Activated CD4-positive, alpha-beta memory T cell treated with anti-CD3 and anti-CD28 coated beads for 36 hours (primary cell): ENCODE measurements at places on chromosomes 5 and 9. TPM values are rescaled to one million over a fixed set of nuclear protein-coding genes. Genes with fewer than 3 reads are reported as not detected.
A peak's percentile ranks its signal among the peaks of the same experiment; 100 is the strongest.

DNA sequence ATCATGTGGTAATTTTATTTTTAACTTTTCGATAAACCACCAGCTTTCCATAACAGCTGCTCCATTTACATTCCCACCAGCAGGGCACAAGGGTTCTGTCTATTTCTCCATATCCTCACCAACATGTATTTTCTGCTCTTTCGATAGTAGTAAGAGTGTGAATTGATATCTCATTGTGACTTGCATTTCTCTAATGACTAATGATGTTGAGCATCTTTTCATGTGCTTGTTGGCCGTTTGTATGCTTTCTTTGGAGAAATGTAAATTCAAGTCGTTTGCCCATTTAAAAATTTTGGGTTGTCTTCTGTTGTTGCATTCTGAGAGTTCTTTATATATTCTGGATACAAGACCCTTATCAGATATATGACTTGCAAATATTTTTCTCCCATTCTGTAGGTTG lies 45.9 kb downstream of the PSD2 start:
- H3K4me1 ChIP-seq = no peaks in the 10 kb centered on the region
- DNase-seq = no peak
- H3K27ac ChIP-seq = no peak overlapping the region
- H3K36me3 ChIP-seq = no peaks in the 10 kb centered on the region

DNA sequence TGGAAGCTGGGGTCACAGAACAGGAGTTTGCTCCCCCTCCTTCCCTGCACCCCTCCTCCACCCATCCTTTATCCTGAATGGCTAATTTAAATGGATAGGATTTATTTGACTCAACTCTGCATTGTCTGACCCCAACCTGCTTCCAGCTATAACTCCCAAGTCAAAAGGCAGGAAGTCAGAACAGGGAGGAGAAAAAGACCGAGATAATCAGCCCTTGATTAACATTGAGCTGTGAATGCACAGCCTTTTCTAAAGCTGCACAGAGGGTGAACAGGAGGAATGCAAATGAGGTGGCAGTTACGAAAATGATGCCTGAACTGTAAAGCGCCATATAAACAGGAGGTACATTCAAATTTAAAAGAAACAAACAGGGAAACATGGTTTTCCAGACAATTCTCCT lies 152.8 kb downstream of the SPOCK1 start:
- no peak for DNase-seq
- H3K36me3 ChIP-seq = no peaks in the 10 kb centered on the region
- H3K4me1 ChIP-seq = no peaks in the 10 kb centered on the region
- no peak overlapping the region for H3K4me3 ChIP-seq
- peaks cover 3% of the 10 kb centered on the region for H3K27me3 ChIP-seq

- no peaks in the 10 kb centered on the region for H3K36me3 ChIP-seq
- DNase-seq = no peak
- H3K4me1 ChIP-seq = no peaks in the 10 kb centered on the region
- peaks cover 3% of the 10 kb centered on the region for H3K27me3 ChIP-seq
- H3K27ac ChIP-seq = no peak overlapping the region
- H3K4me3 ChIP-seq = no peak overlapping the region
Measured at GRCh38 chr5:173451651-173452050, 123.4 kb upstream of the STC2 start.

GRCh38 chr5:107812570-107813141 lies 141.9 kb upstream of the EFNA5 start:
- no peaks in the 10 kb centered on the region for H3K4me1 ChIP-seq
- no peaks in the 10 kb centered on the region for H3K27me3 ChIP-seq
- no peak for DNase-seq
- no peak overlapping the region for H3K27ac ChIP-seq
- H3K4me3 ChIP-seq = no peak overlapping the region

GRCh38 chr5:119290607-119291006 lies 65.2 kb upstream of the TNFAIP8 start:
- DNase-seq = no peak
- H3K4me1 ChIP-seq = peaks cover 82% of the 10 kb centered on the region
- H3K27ac ChIP-seq = peak overlapping the region; percentile 93
- H3K4me3 ChIP-seq = peak overlapping the region; percentile 28

- H3K36me3 ChIP-seq = no peaks in the 10 kb centered on the region
- no peaks in the 10 kb centered on the region for H3K27me3 ChIP-seq
- peaks cover 15% of the 10 kb centered on the region for H3K4me1 ChIP-seq
- DNase-seq = no peak
- no peak overlapping the region for H3K4me3 ChIP-seq
Measured at GRCh38 chr9:19748278-19749126, 40.3 kb downstream of the SLC24A2 start.

- no peak overlapping the region for H3K4me3 ChIP-seq
- no peak overlapping the region for H3K27ac ChIP-seq
- H3K27me3 ChIP-seq = no peaks in the 10 kb centered on the region
Measured at GRCh38 chr9:75231167-75231566, 142.9 kb downstream of the OSTF1 start.

DNA sequence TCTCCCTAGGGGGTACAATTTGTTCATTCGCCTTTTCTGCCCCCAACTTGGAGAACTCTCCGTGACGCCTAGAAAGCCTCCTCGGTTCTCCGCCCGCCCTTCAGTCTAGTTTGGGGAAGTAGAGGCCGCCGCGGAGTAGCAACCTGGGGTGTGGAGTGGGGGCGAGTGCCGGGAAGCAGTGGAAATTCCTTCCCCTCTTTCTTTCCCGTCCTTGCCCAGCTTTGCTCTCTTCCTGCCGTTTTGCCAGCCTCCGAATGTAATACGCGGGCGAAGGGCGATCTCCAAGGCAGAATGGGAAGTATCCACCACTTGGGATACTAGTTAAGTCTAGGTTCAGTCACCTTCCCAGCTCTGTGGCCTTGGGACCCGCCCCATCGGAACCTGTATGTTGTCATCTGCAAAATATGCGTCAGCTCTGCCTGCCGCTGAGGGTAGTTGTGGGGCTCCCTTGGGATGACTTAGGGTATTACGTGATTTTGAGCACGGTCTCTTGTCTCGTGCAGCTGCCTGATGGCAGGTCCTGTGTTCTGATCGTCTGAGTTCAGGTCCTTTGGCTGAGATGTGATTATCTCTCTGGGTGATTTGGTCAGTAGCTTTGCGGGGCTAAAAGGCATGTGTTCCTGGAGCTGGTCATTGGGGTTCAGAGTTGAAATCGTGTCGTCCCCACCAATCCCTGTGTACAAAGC lies 724 bp downstream of the PAM start:
- H3K27me3 ChIP-seq = peaks cover 7% of the 10 kb centered on the region
- peak overlapping the region; percentile 91 for H3K4me3 ChIP-seq
- peak; percentile 87 for DNase-seq
- H3K36me3 ChIP-seq = peaks cover 4% of the 10 kb centered on the region

- no peak for DNase-seq
- H3K27ac ChIP-seq = no peak overlapping the region
- H3K36me3 ChIP-seq = peaks cover 9% of the 10 kb centered on the region
Measured at GRCh38 chr5:93995126-93995621, 253.8 kb upstream of the POU5F2 start.

ZNF883 gene
- 0.22 TPM for total RNA-seq

DNA sequence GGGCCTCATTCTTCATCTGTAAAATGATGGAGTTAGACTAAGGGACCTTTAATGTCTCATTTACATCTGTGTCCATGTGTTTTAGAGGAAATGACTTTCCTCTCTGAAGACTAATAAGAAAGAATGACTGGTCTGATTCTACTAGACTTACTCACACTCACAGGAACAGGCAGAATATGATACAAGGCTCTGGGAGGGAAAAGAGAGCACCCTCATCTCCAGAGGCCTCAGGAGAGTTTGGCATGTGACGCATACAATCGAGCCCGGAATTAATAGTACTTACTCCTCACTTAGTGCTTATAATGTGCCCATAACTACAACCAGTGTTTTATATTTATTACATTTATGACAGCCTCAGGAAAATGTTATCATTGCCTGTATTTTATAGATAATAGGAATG lies 608.7 kb downstream of the KCTD16 start:
- no peak overlapping the region for H3K27ac ChIP-seq
- no peaks in the 10 kb centered on the region for H3K4me1 ChIP-seq
- H3K27me3 ChIP-seq = no peaks in the 10 kb centered on the region
- H3K4me3 ChIP-seq = no peak overlapping the region
- no peaks in the 10 kb centered on the region for H3K36me3 ChIP-seq

FAM78A gene
- 36.2 TPM for total RNA-seq

DNA sequence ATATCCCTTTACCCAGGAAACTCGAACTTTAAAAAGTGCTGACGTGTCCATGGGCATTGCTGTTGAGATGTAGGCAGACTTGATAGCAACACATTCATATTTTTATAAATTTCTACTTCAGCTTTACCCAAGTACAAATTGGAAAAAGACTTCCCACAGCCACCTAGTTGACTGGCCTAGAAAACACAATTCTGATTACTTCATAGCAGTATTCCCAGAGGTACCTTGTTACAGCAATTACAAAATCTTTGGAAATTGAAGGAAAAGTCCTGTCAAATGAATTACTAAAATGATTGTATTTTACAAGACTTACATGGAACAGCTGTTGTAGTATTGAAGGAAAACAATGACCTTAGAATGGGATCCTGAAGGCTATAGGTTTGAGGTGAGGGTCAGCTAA lies 130.7 kb upstream of the NREP start:
- no peak for DNase-seq
- H3K4me3 ChIP-seq = no peak overlapping the region
- no peaks in the 10 kb centered on the region for H3K4me1 ChIP-seq
- no peak overlapping the region for H3K27ac ChIP-seq
- H3K36me3 ChIP-seq = no peaks in the 10 kb centered on the region
- H3K27me3 ChIP-seq = no peaks in the 10 kb centered on the region

- DNase-seq = no peak
- no peaks in the 10 kb centered on the region for H3K4me1 ChIP-seq
- no peak overlapping the region for H3K27ac ChIP-seq
- no peak overlapping the region for H3K4me3 ChIP-seq
Measured at GRCh38 chr5:148746826-148747535, 79.4 kb upstream of the ADRB2 start.

DNA sequence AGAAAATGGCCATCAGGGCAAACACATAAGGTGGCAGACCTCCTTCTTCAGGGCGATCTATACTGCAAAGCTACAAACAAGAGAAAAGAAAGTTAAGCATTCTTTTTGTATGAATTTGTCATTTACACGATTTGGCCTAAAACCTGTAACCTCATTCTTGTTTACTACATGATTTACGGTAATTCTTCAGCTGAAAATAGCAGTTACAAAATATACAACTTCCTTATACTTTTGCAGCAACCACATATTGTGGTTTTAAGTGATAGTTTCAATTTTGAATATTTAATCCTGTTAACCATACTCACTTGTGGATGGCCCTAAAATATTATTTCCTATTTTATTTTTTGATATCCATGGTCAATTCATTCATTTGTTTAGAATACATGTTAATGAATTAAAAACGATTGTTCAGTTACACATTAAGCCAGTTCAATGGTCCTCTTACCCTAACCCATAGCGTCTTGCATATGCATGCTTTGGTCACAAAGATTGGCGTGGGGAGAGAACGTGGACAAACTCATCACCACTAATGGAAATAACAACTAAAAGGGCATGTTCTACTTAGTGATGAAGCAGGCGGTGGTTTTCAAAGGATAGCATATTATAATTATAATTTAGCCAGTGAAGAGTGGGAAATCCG lies 16.6 kb downstream of the TUT7 start:
- H3K27me3 ChIP-seq = no peaks in the 10 kb centered on the region
- H3K4me1 ChIP-seq = peaks cover 49% of the 10 kb centered on the region
- DNase-seq = no peak
- no peak overlapping the region for H3K27ac ChIP-seq
- peak overlapping the region; percentile 36 for H3K4me3 ChIP-seq

DNA sequence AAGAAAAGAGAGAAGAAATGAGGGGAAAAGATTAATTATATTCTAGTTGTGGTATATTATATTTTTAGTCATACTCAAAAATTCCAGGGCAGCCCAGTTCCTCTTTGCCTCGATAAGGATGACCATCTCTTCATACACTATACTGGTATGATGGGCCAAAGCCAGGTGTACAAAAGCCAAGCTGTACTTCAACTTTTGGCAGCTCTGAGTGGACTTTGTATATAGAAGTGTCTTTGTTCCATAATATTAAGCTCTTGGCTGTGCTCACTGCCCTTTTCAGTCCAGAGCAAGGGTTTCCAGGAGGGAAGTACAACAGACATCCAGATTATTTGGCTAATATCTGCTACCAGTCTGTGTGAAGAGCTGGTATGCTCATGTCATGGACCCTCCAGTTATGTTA lies 934.3 kb upstream of the CDH10 start:
- DNase-seq = no peak
- no peaks in the 10 kb centered on the region for H3K27me3 ChIP-seq
- no peaks in the 10 kb centered on the region for H3K4me1 ChIP-seq
- H3K4me3 ChIP-seq = no peak overlapping the region
- no peak overlapping the region for H3K27ac ChIP-seq
- no peaks in the 10 kb centered on the region for H3K36me3 ChIP-seq

DNA sequence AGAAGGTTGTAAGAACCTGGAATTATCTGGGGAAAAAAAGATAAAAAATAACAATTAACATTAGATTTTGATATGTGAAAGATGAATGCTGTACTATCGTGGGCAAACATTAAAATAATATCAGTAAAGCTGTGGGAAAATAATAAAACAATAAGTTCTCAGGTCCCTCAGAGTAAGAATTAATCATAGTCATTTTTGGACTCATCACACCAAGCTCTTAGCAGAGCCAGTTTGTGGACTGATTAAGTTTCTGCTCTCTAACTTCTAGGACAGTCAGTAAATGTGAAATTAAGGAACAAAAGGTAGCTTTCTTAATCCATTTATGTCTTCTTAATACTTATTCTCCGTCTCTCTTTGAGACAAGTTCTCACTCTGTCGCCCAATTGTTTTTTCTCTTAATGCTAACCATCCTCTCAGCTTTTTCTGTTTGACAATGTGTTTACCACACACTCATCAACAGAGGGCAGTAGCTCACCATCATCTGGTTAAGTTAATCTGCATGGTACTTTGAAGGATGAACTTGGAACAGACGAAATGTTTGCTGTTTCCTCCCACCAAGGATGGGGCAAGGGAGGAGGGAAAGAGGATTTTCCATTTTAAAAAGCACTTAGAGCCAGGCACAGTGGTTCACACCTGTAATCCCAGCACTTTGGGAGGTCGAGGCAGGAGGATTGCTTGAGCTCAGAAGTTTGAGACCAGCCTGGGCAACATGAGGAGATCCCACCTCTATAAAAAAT lies 5.3 kb upstream of the ACO1 start:
- peak overlapping the region; percentile 31 for H3K4me3 ChIP-seq
- DNase-seq = peak; percentile 37

- no peaks in the 10 kb centered on the region for H3K36me3 ChIP-seq
- DNase-seq = no peak
- H3K4me1 ChIP-seq = no peaks in the 10 kb centered on the region
- no peaks in the 10 kb centered on the region for H3K27me3 ChIP-seq
Measured at GRCh38 chr9:125807079-125807478, 59.9 kb downstream of the PBX3 start.
